ENCODE measurements at places on chromosomes 12 and 14.

GRCh38 chr14:73241481-73242165, 4.3 kb downstream of the PAPLN start:
- DNase-seq: no peak

DNA sequence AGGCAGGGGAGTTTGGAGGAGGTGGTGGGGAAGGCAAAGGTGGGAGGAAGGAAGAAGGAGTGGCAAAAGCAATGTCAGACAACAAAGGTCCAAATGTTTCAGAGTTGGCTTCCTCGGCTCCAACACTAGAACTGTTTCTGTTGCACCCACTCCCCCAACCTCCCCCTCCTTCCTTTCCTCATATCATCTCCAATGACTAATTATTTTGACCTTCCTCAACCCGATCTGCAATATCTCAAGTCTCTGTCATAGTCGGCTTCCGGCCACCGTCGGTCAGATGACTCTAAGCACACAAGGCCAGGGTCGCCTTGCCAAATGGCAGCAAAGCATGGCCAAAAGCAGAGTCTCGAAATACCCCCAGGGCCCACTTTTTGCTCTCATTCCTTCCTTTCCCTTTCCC, 637.0 kb upstream of the TBX3 start:
- DNase-seq: no peak

- DNase-seq: no peak
Measured at GRCh38 chr14:79356040-79356439, 855.3 kb downstream of the DIO2 start.

GRCh38 chr14:102504328-102504999, 5.1 kb downstream of the ANKRD9 start:
- DNase-seq: no peak

- DNase-seq: no peak
Measured at GRCh38 chr12:77384941-77385340, 319.6 kb upstream of the E2F7 start.

DNA sequence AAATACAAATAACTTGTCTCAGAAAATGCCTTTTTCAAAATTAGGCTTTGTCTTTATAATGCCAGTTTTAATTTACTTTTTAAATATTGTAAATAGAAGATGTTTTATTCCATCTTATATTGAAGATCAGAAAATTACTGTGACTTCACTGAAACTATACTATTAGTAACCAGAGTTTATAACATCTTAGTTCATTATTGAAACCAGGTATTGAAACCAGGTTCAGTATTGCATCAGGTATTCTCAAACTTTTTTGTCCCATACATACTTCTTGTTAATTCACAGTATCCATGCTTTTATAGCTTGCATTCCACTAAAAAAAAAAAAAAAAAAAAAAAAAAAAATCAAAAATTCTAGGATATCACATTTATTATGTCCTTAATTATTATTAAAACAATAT, 227.5 kb downstream of the GXYLT1 start:
- DNase-seq: no peak

DNA sequence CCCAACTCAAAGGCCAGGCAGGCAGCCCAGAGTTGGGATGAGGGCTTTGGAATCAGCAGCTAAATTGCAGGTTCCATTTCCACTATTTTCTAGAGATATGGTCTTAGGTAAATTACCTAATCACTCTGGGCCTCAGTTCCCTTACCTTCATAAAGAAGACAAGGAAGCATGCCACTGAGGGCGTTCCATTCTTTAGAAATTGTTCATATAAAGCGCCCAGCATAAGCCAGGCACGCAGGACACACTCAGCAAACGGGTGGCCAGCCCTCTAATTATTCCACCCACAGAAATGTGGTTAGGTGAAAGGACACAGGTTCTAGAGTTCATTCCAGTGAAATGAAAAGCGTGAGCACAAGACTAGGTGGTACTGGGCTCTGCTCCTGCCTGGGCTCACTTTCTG, 87.9 kb upstream of the BCL11B start:
- no peak for DNase-seq

GRCh38 chr14:98959958-98960616, 311.9 kb downstream of the BCL11B start:
- no peak for DNase-seq

GRCh38 chr12:112939761-112940381, 1.6 kb downstream of the OAS3 start:
- DNase-seq: no peak

DNA sequence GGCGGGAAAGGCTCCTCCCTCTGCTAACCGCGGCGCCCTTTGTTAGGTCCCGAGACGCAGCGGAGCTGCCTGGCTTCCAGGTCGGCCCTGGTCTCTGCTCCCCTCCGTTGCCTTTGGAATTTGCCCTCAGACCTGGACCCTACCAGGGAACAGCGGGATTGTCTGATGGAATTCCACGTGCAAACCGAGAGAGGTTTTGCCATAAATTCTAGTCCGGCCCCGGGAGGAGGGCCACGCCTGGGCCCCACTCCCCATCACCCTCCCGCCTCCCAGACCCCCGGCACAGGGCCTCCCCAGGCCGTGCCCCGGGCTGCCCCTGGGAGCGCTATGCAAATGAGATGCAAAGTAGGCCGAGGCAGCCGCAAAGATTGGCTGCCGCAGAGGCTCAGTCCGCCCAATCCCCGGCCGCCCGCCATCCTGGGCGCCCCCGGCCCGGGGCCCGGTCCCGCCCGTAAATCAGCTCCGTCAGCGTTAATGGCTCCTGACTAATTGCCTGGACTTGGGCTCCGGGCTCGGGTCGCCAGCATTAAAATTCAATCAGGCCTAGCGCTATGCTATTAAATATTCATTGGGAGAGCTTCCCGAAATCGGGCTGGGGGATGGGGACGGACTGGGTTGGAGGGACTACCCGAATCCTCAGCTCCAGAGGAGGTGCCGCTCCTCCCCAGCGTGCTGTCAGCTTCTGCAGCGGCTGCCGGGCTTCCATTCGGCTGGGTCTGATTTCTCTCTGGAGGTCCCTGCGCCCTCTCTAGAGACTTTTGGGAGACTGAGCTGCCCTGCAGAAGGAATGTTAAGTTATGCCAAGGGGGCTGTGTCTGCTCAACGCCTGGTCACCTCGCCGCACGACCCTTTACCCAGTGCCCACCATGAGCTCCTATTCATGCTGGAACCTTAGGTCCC, 15.7 kb upstream of the FIGNL2 start:
- DNase-seq: no peak

GRCh38 chr12:118337194-118337838, 35.4 kb downstream of the TAOK3 start:
- no peak for DNase-seq

GRCh38 chr12:114952573-114953271, 268.7 kb upstream of the TBX3 start:
- no peak for DNase-seq

- DNase-seq: no peak
Measured at GRCh38 chr14:87049950-87050349, 943.0 kb downstream of the GALC start.

DNA sequence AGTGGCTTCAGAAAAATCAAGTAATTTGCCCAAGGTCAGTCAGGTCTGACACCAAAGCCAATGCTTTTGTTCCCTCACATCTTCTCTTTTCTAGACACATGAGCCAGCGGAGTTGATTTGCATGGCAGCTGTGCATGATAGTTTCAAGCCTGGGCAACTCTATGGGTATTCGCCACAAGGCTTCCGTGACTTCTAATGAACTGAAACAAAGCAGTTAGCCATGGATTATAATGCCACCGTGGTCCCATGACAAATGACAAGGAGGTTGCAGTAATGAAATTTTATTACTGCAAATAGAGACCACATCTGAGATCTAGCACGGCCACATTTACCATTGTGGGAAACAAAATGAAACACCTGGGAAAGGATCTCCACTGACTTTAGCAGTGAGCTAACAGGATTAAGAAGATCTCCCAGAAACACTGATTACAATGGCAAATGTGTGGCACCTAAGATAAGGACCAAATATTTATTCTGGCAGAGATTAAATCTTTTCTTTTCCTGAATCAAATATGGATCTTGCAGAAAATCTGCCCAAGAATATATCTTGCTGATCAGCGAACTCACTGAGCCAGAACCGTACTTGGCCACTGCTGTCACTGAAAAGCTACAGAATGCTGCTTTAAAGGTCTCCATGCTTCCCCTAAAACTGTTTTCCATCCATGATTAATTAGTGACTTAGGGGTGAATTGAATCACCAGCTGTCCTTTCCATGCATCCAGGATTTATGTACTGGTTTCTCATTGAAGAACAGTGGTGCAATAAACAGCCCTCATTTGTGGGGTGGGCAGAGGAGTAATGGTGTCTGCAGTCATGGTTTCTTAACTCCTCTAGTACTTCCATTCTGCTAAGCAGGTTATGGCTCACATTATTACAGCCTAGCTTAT, 551.0 kb downstream of the DIO2 start:
- DNase-seq: no peak

GRCh38 chr12:123488539-123489230, 30.7 kb downstream of the SNRNP35 start:
- no peak for DNase-seq

DNA sequence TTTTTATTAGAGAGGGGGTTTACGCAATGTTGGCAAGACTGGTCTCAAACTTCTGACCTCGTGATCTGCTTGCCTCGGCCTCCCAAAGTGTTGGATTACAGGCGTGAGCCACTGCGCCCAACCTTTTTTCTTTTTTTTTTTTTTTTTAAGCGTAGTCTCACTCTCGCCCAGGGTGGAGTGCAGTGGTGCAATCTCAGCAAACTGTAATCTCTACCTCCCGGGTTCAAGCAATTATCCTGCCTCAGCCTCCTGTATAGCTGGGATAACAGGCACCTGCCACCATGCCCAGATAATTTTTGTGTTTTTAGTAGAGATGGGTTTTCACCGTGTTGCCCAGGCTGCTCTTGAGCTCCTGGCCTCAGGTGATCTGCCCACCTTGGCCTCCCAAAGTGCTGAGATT, 8.8 kb upstream of the HECTD1 start:
- no peak for DNase-seq

GRCh38 chr12:59398164-59398563, 197.7 kb upstream of the SLC16A7 start:
- DNase-seq: no peak

GRCh38 chr14:100135073-100135472, 24.4 kb downstream of the DEGS2 start:
- DNase-seq: no peak

DNA sequence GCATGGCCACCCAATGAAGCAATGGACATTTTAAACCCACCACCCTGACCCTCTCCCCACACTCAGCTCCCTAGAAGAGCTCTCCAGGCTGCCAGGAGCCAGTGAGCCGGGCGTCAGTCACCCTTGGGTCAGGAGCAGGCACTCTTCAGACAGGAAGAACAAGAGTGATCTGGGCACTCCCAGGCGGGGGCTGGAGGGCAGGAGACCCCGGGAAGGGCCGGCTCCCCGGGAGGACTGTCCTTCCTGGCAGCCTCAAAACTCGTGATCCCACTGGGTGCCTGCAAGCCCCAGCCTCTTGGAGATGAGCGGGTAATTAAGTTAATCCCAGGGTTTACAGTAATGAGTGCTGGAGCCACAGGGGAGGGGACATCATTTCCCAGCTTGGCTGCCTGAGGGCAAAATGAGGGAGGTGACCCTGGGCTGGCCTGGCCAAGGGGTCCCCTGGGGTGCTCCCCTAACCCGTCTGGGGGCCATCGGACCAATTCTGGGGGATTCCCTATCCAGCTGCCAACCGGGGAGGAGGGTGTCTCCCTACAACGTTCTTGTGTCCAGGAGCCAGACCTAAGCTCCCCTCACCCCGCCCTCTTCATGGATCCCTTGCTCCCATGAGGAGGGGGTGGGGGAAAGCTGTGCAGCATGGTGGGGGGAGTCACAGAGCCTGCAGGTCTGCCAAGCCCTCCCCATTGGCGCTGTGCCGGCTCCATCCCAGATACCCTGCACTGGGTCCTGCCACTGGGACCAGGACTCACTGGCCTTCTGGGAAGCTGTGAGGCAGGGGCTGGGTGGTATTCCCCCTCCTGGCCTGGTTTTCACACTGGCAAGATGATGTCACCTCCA, 59.2 kb downstream of the CCNK start:
- no peak for DNase-seq

DNA sequence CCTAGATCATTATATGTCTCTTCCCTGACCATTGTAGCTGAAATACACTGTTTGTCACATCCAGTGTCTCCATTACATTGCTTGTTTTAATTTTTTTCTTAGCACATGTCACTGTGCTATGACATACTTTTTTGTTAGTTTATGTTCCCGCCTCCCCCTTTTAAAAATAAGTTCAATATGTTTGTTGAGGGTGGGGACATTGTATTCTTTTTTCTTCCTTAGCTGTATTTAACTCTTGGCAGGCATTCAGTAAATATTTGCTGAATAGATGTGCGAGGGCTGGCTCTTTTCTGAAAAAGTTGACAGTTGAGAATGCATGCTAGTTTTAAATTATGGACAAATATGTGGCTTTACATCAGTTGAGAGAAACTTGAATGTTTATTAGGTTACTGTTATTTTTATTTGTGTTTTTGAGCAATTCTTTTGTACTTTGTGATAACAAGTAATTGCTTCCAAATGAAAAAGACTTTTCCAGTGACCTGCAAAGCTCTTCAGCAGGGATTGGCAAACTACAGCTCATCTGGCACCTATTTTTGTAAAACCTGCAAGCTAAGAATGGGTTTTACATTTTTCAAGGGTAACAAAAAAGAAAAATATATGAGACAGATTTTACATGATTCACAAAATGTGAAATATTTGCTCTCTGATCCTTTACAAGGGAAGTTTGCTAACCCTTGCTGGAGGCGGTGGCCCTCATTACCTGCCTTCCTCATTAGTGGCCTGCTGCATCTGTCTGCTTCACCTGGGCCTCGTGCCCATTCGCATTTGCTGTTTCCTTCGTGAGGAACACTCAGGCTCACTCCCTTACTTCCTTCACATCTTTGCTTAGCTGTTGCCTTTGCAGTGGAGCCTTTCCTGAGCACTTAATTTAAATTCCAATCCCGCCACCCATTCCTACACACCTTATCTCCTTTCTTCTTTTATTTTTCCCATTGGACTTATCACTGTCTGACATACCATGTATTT, 229.4 kb downstream of the ERC1 start:
- no peak for DNase-seq

- no peak for DNase-seq
Measured at GRCh38 chr14:85574853-85575616, 45.1 kb downstream of the FLRT2 start.

DNA sequence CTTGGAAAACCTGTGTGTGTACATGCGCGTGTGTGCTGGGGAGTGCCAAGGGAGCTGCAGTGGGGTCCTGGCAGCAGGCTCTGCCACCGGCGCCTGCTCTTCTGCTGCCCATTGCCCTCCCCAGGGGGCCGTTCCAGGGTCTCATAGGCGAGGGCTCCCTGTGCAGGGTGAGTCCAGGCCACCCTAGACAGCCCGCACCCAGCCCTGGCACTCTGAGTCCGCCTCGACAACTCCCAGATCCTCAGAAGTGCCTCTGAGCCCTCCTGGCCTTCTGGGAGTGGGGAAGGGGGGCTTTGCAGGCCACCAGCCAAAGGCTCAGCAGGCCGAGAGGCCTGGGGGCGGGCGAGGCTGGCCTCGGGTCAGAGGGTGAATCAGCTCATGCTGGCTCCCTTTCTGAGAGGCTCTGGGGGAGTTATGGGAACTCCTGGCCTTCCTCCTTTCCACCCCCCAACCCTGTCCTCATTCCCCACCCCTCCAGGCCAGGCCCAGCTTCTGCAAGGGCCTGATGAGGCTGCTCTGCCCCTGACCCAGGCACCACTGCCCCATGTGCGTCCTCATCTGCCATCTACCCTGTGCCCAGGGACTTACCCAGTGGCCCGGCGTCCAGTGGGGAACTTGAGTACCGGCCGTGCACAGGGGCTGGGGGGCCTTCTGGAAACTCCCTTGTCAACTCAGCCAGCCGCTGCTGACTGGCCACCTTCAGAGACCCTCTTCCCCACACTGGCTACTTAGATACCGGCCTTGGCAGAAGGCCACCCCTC, 2.1 kb upstream of the TEDC1 start:
- no peak for DNase-seq

GRCh38 chr12:102957339-102958050, at the start of gene ASCL1:
ASCL1 (plus strand) TSS chr12:102957674; CDS start chr12:102958245, 571 bp downstream.
- DNase-seq: no peak

- DNase-seq: no peak
Measured at GRCh38 chr12:65318186-65318685, 39.8 kb downstream of the MSRB3 start.
